Cardiac septum (tissue), 1 donor: ENCODE measurements at places on chromosomes 13 and 19. TPM values are rescaled to one million over a fixed set of nuclear protein-coding genes. Genes with fewer than 3 reads are reported as not detected.

The UHRF1 gene
- total RNA-seq: 1.00 TPM

- peak; percentile 46 for DNase-seq
Observed at GRCh38 chr13:113646921-113647340, 11.1 kb downstream of the ATP4B start.

The ERICH4 gene
- total RNA-seq: not detected

GRCh38 chr13:43472339-43472738 is 314.4 kb downstream of the ENOX1 start:
- no peak for DNase-seq
